T follicular helper cell (primary cell): ENCODE measurements at places on chromosomes 12 and 14.

DNA sequence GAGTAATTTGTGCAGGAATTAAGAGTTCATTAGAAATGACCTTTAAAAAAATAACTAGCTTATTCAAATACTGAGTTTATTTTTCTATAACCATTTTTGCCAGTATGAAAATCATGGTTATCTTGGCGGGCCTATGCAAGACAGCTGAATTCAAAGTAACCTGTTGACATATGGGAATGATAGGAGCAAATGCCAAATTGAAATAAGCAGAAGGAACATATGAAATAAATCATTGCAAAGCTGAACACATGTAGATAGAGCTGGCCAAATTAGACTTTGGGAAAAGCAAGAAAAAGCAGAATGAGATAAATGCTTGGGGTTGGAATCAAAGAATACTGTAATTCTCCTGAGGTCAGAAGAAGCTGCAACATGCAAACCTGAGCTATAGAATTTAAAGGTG, 372.5 kb downstream of the ADAMTS20 start:
- no peak for DNase-seq

DNA sequence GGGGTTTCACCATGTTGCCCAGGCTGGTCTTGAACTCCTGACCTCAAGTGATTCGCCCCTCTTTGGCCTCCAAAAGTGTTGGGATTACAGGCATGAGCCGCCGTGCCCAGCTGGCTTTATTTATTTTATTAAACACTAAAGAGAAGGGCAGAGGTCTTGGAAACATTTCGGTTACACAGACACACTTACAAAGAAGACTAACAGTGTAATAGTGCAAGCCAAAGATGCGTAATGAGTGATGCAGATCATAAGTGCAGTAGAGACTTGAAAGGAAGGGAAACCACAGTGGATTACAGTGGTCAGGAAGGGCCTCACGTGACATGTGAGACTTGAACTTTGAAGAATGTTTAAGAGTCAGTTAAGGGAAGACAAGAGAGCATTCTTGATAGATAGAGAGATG, 33.9 kb upstream of the CDK17 start:
- peak; percentile 78 for DNase-seq

DNA sequence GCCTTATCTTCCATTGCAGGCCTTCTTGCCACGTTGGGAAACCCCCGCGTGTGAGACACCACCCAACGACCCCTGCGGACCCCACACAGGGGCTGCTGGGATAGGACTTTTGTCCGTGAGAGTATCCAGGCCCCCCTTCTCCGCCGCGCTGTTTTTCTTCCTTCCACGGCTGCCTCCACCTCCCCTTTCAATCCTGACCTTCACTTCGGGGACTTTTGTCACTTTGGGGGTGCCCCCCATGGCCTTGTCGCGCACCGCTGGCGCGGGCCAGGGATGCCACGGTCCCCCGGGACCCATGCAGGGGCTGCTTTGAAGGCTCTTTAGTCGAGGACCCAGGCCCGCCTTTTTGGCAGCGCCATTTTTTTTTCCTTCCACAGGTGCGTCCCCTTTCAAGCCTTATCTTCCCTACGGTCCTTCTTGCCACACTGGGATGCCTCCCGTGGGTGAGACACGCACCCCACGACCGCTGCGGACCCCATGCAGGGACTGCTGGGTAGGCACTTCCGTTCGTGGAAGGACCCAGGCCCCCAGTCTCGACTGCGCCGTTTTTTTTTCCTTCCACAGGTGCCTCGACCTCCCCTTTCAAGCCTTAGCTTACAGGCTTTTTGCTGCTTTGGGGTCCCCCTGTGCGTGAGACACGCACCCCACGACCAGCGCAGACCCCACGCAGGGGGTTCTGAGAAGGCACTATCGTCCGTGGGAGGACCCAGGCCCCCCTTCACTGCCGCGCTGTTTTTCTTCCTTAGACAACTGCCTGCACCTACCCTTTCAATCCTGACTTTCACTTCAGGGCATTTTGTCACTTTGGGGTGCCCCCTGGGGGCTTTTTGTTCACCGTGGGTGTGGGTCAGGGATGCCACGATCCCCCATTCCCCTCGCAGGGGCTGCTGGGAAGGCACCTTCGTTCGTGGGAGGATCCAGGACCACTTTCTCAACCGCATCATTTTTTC, 267.4 kb downstream of the ALG10 start:
- DNase-seq, result no peak

- DNase-seq, result peak; percentile 9
Measured at GRCh38 chr12:40224439-40225291, at the start of gene LRRK2. LRRK2 (plus strand) TSS chr12:40224997; CDS start chr12:40225132, 135 bp downstream.

DNA sequence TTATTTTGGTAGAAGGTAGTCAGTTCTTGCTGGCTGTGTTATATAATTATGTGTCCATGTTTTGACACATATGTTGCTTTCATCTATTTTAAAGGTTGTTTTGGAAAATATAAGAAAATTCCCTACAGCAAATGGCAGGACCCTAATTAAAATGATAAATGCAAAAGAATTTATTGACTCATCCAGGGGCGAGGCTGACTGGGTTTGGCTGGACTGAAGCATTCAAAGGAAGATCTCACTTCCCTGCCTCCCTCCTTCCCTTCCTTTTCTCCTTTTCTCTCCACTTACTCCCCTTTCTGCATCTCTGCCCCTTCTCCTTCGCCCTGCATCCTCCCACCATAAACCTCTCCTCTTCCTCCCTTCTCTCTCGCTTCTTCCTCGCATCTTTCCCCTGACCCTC, 129.6 kb downstream of the SNAPC1 start:
- no peak for DNase-seq

- no peak for DNase-seq
Measured at GRCh38 chr14:31000629-31001338, 24.7 kb upstream of the AP4S1 start.

- no peak for DNase-seq
Measured at GRCh38 chr12:26721800-26722199, 111.2 kb downstream of the ITPR2 start.

GRCh38 chr12:21764065-21764464, 10.4 kb downstream of the KCNJ8 start:
- DNase-seq, result no peak

GRCh38 chr14:88179716-88180115, 143.4 kb downstream of the KCNK10 start:
- DNase-seq, result no peak

DNA sequence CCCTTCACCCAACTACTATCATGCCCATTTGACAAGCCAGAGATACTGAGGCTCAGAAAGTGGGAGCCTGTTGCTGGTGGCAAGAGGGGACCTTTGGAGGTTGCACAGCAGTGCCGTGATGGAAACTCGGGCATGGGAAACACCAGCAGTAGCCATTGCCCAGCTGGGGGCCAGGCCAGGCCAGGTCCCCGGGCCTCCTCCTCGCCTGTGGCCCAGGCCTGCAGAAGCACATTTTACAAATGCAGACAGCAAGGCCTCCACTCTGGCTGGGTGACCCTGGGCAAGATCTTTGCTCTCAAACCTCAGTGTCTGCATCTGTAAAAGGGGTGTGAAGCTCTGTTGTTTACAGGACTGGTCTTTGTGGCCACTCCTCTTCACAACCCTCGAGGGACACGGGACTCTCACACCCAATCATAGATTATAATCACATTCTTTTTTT, 4.5 kb upstream of the SH2B3 start:
- no peak for DNase-seq

- DNase-seq, result no peak
Measured at GRCh38 chr14:65789363-65789762, 376.8 kb downstream of the FUT8 start.

DNA sequence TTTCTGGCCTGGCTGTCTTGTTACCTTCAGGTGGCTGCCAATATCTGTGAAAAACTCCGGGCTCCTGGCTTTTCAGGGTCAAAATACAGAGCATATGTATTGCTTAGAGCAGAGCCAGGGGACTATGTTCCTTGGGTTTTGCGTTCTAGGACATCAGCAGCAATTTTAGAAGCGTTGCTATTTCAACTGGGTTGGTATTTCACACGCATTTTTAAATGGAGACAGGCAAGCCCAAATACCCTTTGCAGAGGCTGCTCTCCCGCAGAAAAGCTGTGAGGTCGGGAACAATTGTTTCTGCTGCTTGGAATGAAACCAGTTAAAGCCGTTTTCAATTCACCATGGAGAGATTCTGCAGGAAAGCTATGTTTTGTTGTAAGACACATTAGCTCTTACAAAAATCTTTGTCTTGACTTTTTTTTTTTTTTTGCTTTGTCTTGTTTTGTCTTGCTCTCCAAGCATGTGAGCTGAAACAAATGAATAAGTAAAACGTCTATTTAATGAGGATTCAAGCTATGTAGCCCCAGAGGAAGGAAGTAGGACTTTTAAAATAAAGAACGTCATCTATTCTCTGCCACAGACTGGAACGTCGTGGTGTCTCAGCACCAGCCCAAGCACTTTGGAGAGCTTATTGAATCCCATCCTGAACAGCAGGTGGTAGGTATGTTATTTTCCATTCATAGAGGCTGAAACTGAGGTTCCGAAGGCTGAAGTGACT, 181.0 kb upstream of the TBX3 start:
- DNase-seq, result no peak

DNA sequence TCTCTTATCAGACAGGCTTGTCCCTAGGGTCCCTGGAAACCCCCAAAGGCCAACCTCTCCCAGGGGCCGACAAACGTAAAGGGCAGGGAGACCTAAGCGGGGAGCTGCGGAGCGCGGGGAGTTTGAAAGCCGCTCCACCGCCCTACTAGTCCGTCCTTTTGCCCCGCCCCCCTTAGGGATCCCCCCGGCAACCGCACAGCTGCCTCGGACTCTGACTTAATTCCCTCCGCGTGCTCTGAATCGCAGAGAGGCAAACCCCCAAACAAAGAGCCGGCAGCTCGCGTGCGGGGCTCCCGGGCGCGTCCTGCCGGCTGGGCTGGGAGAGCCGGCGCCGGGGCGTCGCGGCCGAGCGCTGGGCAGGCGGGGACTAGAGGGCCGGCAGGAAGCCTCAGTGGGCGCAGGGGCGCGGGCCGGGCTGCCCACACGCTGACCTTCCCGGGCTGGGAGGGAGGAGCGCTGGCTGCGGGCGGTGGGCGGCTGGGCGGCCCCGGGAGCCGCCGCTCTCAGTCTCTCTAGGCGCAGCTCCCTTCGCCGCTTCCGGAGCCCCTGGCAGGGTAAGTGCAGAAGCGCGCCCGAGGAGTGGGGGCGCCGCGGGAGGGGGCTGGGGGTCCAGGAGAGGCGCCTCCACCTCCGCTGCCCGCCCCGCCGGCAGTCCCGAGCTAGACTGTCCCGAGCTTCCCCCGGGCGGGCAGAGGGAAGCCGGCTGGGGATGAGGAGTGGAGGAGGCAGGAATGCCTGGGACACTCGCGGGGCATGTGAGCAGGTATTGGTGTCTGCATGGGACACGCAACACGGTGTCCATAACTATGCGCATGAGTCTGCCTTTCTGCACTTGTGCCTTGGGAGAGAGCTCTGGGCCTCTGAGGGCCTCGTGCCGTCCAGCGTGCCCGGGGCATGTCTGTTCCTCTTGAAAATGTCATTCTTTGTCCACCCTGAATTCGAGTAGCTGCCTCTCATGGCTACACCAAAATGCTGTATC, at the start of gene TSPAN11:
Gene TSPAN11, plus strand, starts transcription at position 506 of the 979 bp plus-strand sequence. CDS start 27,244 bp downstream, outside the sequence.
- no peak for DNase-seq

GRCh38 chr14:77436042-77436441, 12.7 kb upstream of the NOXRED1 start:
- DNase-seq, result no peak

DNA sequence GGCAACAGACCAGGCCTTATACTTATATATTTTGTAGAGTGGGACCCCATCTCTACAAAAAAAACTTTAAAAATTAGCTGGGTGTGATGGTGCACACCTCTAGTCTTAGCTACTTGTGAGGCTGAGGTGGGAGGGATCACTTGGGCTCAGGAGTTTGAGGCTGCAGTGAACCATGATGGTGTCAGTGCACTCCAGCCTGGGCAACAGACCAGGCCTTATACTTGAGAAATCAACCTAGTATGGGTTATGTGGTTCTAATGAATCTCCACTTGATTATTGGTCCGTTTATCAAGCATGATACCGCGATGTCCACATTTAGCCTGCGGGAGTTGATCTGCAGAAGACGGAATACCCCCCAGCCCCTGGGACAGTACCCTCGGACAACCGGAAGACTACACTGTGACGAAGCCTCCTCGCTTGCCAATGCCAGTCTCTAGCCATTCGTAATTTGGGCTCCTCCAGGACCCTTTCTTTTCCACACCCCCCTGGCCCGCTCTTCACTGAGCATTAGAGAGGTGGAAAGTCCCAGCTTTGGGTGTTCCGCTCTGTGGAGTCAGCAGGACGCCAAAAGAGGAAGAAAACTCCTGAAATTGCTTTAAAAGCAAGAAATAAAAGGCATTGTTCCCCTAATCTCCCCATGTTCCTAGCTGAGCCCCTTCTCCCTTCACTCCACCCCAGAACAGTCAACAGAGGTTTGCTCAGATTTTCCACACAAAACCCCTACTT, 19.4 kb downstream of the LTBP2 start:
- no peak for DNase-seq

GRCh38 chr12:81077329-81077685, 572 bp upstream of the ACSS3 start:
- no peak for DNase-seq

- no peak for DNase-seq
Measured at GRCh38 chr14:28773176-28773575, 6.6 kb downstream of the FOXG1 start.

- DNase-seq, result no peak
Measured at GRCh38 chr12:50725011-50725942, 38.6 kb upstream of the ATF1 start.

- DNase-seq, result no peak
Measured at GRCh38 chr12:47078733-47079467, 521 bp upstream of the PCED1B start.

- DNase-seq, result no peak
Measured at GRCh38 chr14:52307905-52308304, 6.2 kb upstream of the PTGER2 start.

GRCh38 chr12:131203666-131204415, 250.1 kb downstream of the ADGRD1 start:
- DNase-seq, result no peak

GRCh38 chr12:56451147-56451546, 1.9 kb upstream of the TIMELESS start:
- no peak for DNase-seq
